Body of pancreas (tissue), 4 donors: ENCODE measurements at places on chromosomes 11 and 22.

GRCh38 chr11:65961267-65962140, at the start of gene SART1:
SART1 (plus strand) TSS chr11:65961734; CDS start chr11:65961781, 47 bp downstream.
- DNase-seq: peak; percentile 97

- no peak for DNase-seq
These were observed 7.1 kb downstream of the YWHAH start for GRCh38 chr22:31951194-31952093.

- peak; percentile 76 for DNase-seq
These were observed 31.6 kb upstream of the CBX7 start for GRCh38 chr22:39183991-39184585.

GRCh38 chr11:57681168-57681567, 13.3 kb downstream of the ZDHHC5 start:
- no peak for DNase-seq

DNA sequence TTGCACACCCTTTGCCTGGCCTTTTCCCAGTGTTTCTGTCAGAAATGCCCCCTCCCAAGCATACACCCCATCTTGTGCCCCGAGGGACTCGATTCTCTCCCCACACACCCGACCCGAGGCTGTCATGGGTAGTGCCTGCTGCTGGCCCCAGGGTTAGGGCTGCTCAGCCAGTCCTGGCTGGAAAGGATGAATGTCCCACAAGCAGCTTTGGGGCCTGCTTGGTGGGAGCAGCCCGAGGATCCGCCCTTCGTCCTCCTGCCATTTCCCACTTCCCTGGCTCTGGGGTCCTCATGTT, 55.0 kb upstream of the PRODH start:
- no peak for DNase-seq
